ENCODE measurements at places on chromosomes 1 and 21. TPM values are rescaled to one million over a fixed set of nuclear protein-coding genes. Genes with fewer than 3 reads are reported as not detected.

The MRPS21 gene
- 51.9 TPM for total RNA-seq

The EVI5 gene
- total RNA-seq = 1.7 TPM

The CELA2A gene
- total RNA-seq = 1.3 TPM

The C1orf21 gene
- 3.9 TPM for total RNA-seq

The AMY1A gene
- not detected for total RNA-seq

The KLHL17 gene
- 18.5 TPM for total RNA-seq

The AMIGO1 gene
- total RNA-seq = 21.5 TPM

The PRAMEF6 gene
- total RNA-seq = not detected

The CFHR5 gene
- total RNA-seq = not detected

The LRRC53 gene
- not detected for total RNA-seq

The KHDC4 gene
- total RNA-seq = 102 TPM

The NCSTN gene
- 78.9 TPM for total RNA-seq

The SLC44A3 gene
- total RNA-seq = 0.99 TPM

The PTPN22 gene
- total RNA-seq = 25.6 TPM

The RNU1-4 gene
- 3,593 TPM for total RNA-seq
